IMR-90 (cell line): ENCODE measurements at places on chromosomes 7 and 10. TPM values are rescaled to one million over a fixed set of nuclear protein-coding genes. Genes with fewer than 3 reads are reported as not detected.

GRCh38 chr10:93461807-93462178, 20.3 kb downstream of the MYOF start:
- peaks cover 55% of the 10 kb centered on the region for H3K4me1 ChIP-seq
- peaks cover 10% of the 10 kb centered on the region for H3K36me3 ChIP-seq
- H3K27me3 ChIP-seq: no peaks in the 10 kb centered on the region
- peak overlapping the region; percentile 86 for H3K27ac ChIP-seq
- H3K4me3 ChIP-seq: no peak overlapping the region

GRCh38 chr10:86225103-86225782, 141.4 kb downstream of the GRID1 start:
- no peaks in the 10 kb centered on the region for H3K36me3 ChIP-seq
- no peak overlapping the region for H3K4me3 ChIP-seq
- no peaks in the 10 kb centered on the region for H3K27me3 ChIP-seq
- H3K4me1 ChIP-seq: no peaks in the 10 kb centered on the region
- H3K27ac ChIP-seq: no peak overlapping the region

Gene ATP5MK
- total RNA-seq: 101 and 128 TPM in 2 replicates

- H3K27ac ChIP-seq: no peak overlapping the region
- H3K36me3 ChIP-seq: no peaks in the 10 kb centered on the region
- peak; percentile 66 for DNase-seq
- no peaks in the 10 kb centered on the region; the same call in 1 of the 2 replicates for H3K4me1 ChIP-seq
- no peak overlapping the region for H3K4me3 ChIP-seq
These were observed 27.8 kb upstream of the TMEM178B start for GRCh38 chr7:141045842-141046620.

GRCh38 chr7:107501593-107501992, 31.7 kb downstream of the GPR22 start:
- no peak overlapping the region for H3K4me3 ChIP-seq
- H3K4me1 ChIP-seq: peaks cover 3% of the 10 kb centered on the region; the same call in 1 of the 2 replicates
- H3K36me3 ChIP-seq: no peaks in the 10 kb centered on the region
- H3K27ac ChIP-seq: no peak overlapping the region
- DNase-seq: peak; percentile 41

GRCh38 chr10:98242823-98243222, 25.2 kb downstream of the LOXL4 start:
- no peak overlapping the region for H3K27ac ChIP-seq
- H3K36me3 ChIP-seq: peaks cover 10% of the 10 kb centered on the region; the same call in 1 of the 2 replicates
- DNase-seq: peak; percentile 56

DNA sequence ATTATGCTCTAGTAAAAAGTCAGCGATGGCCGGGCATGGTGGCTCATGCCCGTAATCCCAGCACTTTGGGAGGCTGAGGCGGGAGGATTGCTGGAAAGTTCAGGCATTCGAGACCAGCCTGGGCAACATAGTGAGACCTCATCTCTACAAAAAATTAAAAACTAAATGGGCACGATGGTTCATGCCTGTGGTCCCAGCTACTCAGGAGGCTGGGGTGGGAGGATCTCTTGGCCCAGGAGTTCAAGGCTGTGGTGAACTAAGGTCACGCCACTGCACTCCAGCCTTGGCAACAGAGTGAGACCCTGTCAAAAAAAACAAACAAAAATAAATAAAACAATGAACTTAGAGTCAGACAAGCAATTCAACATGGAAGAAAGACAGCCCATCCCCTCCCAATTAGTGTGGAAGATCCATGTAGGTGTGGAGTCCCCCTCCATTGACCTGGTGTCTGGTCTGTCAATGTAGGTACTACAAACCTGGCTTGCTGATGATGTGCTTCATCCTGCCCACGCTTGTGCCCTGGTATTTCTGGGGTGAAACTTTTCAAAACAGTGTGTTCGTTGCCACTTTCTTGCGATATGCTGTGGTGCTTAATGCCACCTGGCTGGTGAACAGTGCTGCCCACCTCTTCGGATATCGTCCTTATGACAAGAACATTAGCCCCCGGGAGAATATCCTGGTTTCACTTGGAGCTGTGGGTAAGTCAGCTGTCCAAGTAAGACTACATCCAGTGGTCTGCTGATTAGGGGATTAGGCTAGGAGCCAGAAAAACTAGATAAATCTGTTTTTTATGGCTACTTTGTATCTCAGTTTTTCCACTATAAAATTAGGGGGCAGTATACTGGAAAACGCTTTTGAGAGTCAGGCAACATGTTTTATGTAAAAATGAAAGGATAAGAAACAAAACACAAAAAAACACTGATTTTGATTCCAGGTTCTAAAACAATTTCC, 9.3 kb downstream of the SCD start:
- H3K27ac ChIP-seq: no peak overlapping the region
- H3K36me3 ChIP-seq: peaks cover 71% of the 10 kb centered on the region
- DNase-seq: no peak
- H3K27me3 ChIP-seq: no peaks in the 10 kb centered on the region

Gene DNA2
- 5.6 and 10.0 TPM in 2 replicates for total RNA-seq

DNA sequence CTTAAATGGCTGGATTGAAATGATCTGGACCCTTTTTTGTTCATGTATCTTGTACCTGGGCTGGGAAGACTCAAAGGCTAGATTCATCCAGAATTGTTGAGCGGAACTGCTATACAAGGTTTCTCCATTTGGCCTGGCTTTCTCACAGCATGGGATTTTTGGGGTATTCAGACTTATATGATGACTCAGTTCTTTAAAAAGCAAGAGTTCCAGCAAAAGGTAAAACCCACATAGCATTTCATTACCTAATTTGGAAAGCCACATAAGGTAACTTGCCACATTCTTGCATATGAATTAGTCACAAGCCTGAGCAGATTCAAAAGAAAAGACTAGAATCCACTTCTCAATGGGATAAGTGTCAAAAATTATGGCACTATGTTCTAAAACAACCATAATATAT, 137.4 kb downstream of the HGF start:
- H3K36me3 ChIP-seq: no peaks in the 10 kb centered on the region
- no peaks in the 10 kb centered on the region; the same call in 1 of the 2 replicates for H3K4me1 ChIP-seq
- H3K4me3 ChIP-seq: no peak overlapping the region
- peak; percentile 37 for DNase-seq

- no peaks in the 10 kb centered on the region for H3K36me3 ChIP-seq
- H3K27me3 ChIP-seq: no peaks in the 10 kb centered on the region; the same call in none of the 2 replicates
- peaks cover 2% of the 10 kb centered on the region; the same call in 1 of the 2 replicates for H3K4me1 ChIP-seq
- H3K4me3 ChIP-seq: no peak overlapping the region
- H3K27ac ChIP-seq: no peak overlapping the region
- no peak for DNase-seq
These were observed 41.9 kb downstream of the RNLS start for GRCh38 chr10:88541116-88541626.

GRCh38 chr7:151404216-151405011, 5.4 kb downstream of the WDR86 start:
- H3K36me3 ChIP-seq: no peaks in the 10 kb centered on the region
- peaks cover 34% of the 10 kb centered on the region for H3K27me3 ChIP-seq
- DNase-seq: no peak
- H3K27ac ChIP-seq: no peak overlapping the region
- H3K4me3 ChIP-seq: no peak overlapping the region
